Activated CD8-positive, alpha-beta memory T cell treated with anti-CD3 and anti-CD28 coated beads for 1 hour (primary cell): ENCODE measurements at places on chromosomes 2 and 18.

DNA sequence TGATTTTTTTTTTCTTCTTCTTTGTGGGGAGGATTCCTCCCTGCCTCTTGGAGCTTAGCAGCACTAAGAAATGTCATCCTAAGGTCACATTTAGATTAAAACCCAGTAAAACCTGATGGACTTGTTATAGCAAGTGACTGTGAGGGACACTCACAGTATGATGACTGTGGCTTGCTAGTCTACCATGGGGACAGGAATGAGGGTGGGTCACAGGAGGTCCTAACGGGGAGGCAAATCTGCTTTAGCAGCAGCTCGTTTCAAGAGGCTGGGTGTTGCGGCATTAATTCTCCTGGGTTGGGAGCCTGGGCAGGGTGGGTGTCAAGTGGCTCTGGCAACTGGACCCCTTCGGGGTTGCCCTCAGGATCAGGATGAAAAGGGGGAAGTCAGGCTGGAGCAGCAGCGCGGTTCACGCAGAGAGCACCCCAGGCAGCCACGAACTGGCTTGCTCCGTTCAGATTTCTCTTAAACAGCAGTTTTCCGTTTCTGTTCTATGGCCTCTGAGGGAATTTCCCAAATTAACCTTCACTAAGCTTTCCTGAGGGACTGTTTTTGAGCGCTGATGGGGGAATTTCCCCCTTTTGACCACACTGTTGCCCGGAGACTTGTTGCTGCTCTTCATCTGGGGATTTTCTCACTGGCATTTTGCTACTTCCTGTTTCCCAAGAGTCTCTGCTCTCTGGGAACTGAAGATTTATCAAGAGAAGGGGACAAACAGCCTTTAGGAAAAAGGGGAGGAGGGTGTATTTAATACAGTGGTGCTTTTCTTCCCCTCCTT is 59.8 kb upstream of the PELI1 start:
- DNase-seq = no peak

DNA sequence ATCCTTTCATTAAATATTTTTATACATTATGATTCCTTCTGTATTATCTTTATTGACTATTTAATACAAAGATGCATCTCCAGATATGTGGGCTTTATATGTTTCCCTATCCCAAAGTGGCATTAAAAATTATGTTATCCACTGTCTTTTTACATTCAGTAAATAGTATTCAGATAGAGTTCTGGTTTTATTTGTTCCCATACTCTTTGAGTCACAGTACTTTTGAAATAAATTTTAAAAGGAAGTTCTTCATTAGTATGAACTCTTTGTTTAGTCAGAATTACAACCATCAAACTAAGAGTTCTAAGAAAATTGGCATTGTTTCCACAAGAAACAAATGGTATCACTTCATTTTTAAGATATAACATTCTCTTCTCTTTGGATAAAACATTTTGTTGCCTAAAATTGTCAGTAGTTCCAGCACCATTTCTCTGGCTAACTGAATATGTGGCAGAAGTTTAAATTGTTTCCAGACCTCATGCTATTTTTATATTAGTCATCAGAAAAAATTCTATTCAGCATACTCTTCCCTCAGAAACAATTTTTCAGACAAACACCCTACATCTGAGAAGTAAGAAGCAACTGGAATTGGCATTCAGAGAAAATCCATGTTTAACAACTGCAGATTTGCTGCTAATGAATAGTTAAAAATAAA is 88.5 kb upstream of the COL5A2 start:
- no peak for DNase-seq

DNA sequence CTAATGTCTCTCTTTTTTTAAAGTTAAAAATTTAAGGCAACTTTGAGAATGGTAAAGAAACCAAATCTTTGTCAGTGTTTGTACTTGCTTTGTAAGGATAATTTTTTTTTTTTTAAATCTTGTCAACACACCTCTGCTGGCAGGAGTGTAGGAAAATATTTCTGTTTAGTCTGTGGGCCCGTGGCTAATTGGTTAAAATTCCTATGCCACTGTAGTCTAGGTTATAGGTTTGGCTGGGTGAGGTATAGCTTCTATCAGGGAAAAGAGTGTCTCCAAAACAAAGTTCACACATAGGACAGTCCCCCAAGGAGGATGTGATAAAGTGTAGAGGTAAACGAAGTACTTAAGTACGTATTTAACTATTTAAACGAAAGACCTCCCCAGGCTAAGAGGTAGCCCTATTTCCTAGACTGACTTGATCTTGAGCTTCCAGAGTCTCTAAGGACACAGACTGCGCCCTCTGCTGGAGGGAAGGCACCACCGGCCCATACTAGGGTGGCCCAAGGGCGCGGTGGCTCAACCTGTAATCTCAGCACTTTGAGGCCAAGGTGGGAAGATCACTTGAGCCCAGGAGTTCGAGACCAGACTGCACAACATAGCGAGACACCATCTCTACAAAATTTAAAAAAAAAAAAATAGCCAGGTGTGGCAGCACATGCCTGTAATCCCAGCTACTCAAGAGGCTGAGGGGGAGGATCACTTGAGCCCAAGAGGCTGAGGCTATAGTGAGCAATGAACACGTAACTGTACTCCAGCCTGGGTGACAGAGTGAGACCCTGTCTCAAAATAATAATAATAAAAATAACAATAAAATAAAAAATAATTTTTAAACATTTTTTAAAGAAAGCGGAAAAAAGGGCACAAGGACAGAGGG is 8.9 kb downstream of the TEX44 start:
- peak; percentile 59 for DNase-seq

- DNase-seq = no peak
Measured at GRCh38 chr18:52312346-52312745, 27.7 kb upstream of the DCC start.

GRCh38 chr2:164757934-164758695 is 83.5 kb downstream of the COBLL1 start:
- no peak for DNase-seq

GRCh38 chr2:136482966-136483365 is 282.4 kb upstream of the THSD7B start:
- no peak for DNase-seq

DNA sequence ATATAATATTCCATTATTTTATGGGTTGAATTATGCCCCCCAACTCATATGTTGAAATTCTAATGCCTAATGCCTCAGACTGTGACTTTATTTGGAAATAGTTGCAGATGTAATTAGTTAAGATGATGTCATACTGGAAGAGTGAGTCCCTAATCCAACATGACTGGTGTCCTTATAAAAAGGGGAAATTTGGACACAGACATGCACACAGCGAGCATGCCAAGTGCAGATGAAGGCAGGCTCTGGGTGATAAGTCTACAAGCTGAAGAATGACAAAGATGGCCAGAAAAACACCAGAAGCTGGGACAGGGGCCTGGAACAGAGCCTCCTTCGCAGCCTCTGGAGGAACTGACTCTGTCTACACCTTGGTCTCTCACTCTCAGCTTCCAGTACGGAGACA is 10.0 kb upstream of the ASAP2 start:
- no peak for DNase-seq

GRCh38 chr18:210733-211132 is 52.4 kb downstream of the USP14 start:
- DNase-seq = no peak

DNA sequence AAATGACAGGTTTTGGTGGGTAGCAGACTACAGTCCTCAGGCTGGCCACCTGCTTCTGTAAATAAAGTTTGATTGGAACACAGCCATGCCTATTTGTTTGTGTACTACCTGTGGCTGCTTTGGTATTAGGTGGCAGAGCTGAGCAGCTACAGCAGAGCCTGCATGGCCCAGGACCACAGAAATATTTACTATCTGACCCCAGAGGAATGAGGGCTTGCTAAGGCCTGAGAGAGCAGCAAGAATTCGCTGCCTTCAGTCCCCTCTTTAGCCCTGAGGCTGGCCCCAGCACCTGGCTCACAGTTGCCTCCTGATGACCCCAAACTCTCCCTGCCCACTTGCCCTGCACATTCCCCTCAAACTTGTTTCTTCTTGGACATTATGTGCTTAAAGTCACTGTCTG is 32.5 kb downstream of the POLR1A start:
- no peak for DNase-seq

DNA sequence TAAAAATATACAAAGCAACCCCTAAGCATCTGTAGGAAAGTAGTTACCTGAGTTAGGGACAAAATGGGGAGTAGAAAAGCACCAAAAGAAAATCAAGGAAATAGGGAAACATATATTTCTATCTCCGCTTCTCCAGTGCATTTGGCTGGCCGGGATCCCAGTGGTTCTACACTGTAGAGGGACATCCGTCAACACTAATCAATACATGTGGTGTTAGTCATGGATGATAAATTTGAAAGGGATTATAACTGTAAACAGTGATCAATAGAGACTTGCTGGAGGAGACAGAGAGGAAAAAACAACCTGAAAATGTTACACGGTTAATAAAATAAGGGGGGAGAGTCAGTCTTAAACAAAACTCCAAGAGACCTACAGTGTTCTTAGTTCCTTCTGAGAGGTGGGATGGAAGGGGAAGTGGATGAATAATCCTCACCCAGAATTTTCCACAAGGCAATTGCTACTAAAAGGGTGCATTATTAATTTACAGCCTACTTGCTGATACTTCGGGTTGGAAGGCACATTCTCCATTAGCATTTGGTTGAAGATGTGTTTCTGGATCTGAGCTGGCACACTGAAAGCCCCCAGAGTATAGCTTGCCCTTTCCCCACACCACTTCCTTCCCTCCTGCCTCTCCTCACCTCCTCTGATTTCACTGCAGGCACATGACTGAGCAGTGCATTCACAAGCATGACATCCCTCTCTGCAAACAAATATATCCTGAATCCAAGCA is 530.0 kb downstream of the BCL11A start:
- no peak for DNase-seq

GRCh38 chr2:37708146-37708545 is 36.7 kb upstream of the CDC42EP3 start:
- no peak for DNase-seq

DNA sequence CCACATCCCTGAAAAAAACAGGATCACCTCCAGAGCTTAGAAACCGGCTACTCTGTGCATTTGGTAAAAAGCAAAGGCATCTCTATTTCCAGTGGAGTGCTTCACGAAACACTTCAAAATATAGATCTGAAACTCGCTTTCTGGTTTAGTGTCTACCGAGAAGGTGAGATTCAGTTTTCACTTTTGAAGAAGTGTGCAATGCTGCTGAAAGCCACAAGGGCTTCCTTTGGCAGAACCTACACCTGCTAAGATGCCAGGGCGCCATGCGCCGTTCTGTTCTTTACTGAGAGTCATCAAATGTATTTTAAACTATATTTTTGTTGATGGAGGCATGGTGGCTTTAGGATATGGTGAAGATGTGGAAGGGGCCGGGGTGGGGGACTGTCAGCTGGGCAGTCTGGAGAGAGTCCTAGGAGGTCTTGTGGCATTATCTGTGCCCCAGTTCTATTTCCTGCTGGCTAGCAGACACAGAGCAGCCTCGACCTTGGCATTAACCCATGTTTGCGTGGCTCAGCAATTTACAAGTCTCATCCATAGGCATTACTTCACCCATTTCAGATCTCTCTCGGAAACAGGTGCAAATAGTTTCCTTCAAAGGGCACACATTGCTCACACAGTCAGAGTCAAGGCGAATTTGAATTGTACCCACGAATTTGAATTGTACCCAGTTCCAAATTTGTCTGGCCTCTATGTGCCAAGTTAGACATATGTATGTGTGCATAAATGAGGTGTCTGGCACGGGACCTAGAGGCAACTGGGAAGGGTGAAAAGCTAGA is 46.7 kb upstream of the KCNF1 start:
- DNase-seq = no peak

- DNase-seq = no peak
Measured at GRCh38 chr2:239234191-239235175, 166.3 kb downstream of the HDAC4 start.

DNA sequence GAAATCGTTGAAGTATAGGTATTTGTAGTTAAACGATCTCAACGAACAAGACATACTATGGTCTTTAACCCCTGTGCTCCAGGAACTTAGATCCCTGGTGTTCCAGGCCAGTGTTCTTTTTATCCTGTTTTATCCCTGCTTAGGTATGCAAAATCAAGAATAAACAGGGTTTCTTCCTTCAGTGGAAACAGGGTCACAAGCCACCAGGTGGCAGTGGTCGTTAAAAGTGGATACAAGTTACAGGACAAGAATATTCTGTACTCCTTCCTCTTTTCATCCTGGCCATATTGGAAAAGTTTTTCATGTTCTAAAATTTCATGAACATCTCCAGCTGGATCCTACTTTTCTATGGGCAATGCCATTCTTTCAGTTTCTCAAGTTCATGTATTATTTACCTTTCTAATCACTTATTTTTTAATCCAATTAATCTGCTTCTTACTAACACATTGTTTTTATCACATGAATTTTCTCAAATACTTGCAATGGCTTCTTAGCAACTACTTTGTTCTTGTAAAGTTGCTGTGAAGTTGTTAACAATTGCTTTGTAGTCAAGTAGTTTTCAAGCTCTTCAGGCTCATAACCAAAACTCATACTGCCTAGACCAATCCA is 16.4 kb upstream of the HNMT start:
- DNase-seq = peak; percentile 4

- DNase-seq = no peak
Measured at GRCh38 chr2:173979751-173980351, 14.7 kb upstream of the SP3 start.

DNA sequence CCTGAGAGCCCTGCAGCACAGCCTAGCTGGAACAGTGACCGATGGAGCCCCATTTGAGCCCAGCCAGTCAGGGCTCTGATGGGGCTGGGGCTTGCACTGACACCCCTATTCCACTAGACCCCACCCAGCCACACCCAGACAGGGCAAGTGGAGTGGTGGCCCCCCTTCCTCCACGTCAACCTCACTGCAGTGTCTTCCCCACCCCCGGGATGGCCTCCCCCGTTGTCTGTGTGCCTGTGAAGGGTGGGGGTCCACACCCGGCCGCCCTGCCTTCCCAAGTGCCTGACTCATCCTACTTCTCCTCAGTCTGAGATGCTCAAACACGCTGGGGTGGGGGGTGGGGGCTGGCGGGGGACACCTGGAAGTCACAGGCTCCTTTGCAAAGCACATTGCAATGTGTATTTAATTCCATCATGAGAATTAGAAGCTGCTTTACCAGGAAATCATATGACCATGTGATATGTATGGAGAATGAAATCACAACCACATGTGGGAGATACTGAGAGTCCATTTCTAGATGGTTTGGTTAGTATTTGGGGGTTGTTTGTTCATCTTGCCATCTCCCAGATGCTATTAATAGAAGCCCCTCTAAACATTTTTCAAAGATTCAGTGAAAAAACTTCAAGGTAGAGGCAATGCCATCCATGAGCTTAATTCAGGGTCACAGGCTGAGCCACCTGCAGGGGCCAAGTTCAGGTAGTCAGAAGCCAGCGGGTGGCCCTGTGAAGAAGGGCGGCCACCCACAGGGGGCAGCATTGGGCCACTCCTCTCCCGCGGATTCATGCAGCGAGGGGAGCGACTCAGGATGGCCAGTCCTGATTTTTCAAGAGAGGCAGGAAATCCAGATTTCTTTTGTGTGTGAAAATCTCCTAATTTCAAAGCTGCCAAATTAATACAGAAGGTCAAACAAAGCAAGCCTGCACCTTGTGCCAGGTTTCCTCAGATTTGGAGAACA is 22.7 kb upstream of the GMPPA start:
- DNase-seq = peak; percentile 27
